DMS153 (cell line): ENCODE measurements at places on chromosomes 5 and 9.

GRCh38 chr5:151406322-151406947, 41.0 kb upstream of the SLC36A1 start:
- no peak for DNase-seq

GRCh38 chr9:77938163-77938562, 93.4 kb downstream of the GNAQ start:
- DNase-seq: no peak

DNA sequence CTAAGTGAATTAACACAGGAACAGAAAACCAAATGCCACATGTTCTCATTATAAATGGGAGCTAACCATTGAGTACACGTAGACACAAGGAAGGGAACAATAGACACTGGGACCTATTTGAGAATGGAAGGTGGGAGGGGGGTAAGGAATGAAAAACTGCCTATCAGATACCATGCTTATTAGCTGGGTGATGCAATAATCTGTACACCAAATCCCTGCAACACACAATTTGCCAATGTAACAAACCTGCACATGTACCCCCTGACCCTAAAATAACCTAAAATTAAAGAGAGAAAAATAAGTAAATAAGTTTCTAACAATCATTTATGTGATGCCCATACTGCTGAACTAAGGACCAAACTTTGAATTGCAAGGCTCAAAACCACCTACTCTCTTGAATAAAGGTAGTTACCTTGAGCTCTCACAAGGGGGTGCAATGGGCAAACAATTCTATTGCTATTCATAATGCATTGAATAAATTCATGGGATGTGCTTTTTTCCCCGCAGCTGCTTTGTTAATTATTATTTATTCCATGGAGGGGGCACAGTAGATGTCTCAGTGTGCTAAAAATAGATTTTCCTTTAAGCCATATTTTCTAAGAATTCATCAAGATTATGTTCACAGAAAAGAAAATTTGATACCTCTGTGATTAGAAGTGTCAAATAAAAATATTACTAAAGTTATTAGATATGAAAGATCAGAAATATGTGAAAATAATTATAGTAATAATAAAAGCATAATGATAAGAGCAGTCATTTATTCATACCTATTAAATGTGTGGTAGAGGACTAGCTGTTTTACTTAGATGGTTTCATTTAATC, 76.2 kb upstream of the PTPN3 start:
- peak; percentile 60 for DNase-seq

GRCh38 chr5:102603670-102604069, 104.9 kb upstream of the SLCO6A1 start:
- no peak for DNase-seq

DNA sequence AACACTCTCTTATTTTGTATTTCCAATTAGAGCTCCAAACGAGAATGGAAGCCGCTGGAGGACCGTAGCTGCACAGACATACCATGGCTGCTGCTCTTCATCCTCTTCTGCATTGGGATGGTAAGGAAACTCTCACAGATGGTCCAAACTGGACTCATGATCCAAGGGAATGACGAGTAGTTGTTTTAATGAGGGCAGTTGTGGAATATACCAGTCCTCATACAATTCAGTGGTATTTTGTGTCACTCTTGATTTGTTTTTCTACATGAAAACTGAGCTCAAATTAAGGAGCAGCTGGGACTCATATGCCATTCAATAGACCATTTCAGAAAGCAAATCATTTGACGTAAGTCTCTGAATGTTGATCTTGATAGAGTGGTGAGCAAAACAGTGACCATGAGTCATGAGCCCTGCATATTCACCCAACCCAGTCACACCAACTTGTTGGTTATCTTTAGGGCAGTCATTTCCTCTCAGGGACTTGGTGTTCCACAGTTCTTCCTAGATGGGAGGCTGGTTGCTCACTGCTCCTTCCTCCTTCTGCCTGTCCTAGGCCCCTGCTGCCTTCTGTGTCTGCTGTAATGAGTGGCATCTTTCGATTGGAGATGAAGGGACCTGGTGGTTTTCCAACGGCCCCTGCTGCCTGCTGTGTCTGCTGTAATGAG, 54.9 kb downstream of the SLC44A1 start:
- no peak for DNase-seq

GRCh38 chr9:100472788-100473275, at the start of gene TMEFF1:
Gene TMEFF1 (plus strand): TSS chr9:100473149. CDS start chr9:100473545, 396 bp downstream.
- peak; percentile 3 for DNase-seq

DNA sequence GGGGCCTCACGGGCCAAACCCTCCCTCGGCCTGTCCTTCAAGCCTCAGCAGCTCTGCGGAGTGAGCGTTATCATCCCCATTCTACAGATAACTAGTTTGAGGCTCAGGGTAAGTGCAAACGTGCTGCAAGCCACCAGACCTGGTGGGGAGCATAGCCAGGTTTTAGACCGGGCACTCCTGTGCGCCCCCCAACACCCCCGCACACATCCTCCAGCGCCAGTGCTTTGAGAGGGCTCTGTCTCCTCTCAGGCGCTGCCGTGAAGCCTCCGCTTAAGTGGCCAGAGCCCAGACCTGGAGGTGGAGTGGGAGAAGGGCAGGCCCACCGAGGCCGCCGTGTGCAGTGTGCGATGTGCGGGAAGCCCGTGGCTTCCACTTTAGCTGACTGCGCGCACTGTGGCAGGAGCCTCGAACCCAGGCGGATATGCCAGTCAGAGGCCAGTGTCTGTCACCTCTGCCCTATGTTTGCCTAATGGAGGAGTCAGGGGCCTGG, 1.6 kb upstream of the MGAT1 start:
- DNase-seq: no peak

DNA sequence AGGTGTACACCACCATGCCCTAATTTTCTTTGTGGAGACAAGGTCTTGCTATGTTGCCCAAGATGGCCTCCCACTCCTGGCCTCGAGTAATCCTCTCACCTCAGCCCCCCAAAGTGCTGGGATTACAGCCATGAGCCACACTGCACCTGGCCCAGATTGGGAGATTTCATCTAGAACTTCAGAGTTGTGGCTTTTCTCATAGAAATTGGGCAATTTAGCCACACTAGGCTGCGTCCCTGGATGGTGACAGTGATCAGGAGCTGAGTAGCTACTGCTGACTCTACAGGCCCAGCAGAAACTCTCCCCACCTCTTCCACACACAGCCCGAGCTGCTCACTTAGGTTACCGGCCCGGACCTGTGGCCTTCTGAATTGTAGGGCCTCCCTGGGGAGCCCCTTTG, 7.7 kb downstream of the PFN3 start:
- DNase-seq: no peak

GRCh38 chr9:103789686-103790085, 304.4 kb upstream of the SMC2 start:
- DNase-seq: no peak

DNA sequence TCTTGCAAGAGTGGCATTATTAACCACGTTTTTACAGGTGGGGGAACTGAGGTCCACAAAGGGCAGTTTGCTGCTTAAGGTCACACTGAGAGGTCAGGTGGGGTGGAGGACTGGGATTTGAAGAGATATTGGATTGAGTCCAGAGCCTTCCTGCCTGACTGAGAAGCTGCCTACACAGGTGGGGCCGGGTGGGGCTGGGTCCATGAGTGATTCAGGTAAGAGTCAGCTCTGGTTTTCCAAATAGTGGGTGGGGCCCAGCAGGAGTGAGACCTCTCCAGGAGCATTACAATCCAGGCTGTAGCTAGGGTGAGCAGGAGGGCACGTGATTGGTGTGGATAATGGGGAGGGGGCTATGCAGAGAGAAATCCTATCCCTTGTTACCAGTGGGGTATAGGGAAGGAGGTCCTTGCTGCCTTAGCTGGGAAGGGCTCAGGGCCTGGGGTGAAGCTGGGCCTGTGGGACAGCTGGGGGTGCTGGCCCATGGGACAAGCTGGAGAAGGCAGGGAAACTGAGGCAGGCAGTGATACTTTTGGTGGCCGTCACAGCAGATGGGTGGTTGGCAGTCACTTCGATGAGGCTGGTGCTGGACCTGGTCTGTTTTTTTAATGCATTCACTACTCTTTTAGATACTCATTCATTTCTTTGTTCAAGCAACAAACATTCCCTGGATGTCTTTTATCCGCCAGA, 2.9 kb upstream of the PTGS1 start:
- DNase-seq: no peak

DNA sequence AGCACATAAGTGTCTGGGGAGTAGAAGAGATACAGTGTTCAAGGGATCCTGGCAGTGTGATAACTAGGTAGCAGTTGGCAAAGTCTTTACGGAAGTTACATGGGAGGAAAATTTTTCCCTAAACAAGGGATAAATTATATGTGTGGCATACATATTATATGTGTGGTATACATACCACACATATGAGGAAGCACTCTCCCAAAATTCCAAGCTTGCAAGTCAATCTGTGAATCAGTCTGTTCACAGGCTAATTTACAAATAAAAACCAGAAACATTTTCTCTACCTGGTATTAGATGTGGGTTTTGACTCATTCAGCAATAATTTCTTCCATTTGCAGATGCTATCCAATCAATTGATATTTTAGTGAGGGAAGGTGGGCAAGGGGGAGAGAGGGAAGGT, 110.0 kb downstream of the ISOC1 start:
- no peak for DNase-seq
